CD4-positive, alpha-beta T cell treated with Interleukin-6 at 100 ng/mL for 8 hours (primary cell): ENCODE measurements at places on chromosomes 6 and 20.

DNA sequence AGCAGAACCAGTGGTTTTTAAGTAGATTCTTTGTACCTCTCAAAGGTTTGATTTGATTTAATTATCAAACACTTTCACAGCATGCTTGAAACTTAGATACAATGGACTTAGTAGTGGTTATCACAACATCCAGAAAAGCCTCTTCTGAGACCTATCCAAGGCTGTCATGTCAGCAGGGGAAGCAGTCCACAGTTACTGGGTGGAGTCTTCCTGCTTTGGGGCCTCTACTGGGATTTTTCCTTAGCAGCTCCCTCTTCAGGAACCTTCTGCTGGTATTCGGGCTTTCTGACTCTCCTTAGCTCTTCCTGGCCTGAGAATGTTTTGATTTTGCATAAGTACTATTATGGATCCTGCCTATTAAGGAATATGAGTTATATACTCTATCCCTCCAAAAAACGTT lies 36.0 kb downstream of the ARFGEF2 start:
- no peak for DNase-seq

DNA sequence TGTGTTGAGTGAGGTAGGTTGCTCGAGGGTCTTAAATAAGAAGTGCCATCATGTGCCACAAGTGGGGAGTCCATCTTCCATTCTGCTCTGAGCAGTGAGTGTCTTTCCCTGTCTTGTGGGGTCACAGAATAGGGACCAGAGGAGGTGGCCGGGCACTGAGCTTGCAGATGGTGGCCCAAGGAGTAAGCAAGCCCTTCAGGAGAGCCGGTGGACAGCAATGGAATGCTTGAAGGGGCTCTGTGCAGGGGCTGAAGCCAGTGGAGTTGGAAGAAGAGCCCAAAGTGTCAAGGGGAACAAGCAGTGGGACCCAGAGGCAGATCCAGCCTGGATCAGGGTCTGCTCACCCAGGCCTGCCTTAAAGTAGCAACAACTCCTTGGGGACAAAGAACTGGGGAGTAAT lies 213.5 kb upstream of the SNX9 start:
- DNase-seq = no peak

DNA sequence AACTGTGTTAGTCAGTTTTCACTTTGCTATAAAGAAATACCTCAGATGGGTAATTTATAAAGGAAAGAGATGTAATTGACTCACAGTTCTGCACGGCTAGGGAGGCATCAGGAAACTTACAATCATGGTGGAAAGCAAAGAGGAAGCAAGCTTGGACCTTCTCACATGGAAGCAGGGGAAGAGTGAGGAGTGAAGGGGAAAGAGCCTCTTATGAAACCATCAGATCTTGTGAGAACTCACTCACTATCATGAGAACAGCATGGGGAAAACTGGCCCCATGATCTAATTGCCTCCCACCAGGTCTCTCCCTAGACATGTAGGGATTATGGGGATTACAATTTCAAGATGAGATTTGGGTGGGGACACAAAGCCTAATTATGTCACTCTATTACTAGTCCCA lies 41.3 kb upstream of the PLAGL1 start:
- no peak for DNase-seq

- DNase-seq = no peak
Measured at GRCh38 chr6:48068278-48069251, 42.4 kb downstream of the PTCHD4 start.

- no peak for DNase-seq
Measured at GRCh38 chr6:44575644-44576043, 188.1 kb downstream of the CDC5L start.

GRCh38 chr6:131819572-131820124 lies 11.8 kb downstream of the ENPP1 start:
- DNase-seq = no peak

- DNase-seq = no peak
Measured at GRCh38 chr6:134517145-134517658, 199.3 kb upstream of the SGK1 start.

DNA sequence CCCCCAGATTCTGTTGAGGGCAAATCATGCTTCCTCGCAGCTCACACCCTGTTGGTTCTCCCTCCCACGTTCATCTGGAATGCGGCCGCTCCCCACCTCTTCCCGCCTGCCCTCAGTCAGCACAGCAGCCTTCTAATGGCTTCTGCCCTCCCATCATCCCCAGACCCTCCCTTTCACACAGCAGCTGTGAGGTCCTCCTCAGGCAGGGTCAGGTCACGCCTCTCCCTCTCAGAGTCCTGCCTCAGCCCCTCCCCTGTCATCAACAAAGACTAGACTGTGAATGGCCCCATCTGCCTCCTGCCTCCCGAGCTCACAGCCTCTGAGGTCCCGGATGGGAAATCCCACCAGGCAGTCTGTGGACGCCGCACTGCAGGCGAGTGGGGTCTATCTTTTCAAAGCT lies 7.9 kb upstream of the BHLHE23 start:
- no peak for DNase-seq

DNA sequence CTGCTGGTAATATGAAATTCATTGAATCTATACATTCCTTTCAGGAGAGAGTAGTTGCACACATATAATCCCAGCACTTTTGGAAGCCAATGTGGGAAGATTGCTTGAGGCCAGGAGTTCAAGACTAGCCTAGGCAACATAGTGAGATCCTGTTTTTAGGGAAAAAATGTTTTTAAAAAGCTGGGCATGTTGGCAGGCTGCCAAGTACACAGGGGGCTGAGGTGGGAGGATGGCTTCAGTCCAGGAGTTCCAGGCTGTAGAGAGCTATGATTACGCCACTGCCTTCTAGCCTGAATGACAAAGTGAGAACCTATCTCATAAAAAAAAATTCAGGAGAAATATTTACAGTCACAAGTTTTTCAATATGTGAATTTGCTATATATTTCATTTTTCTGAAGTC lies 71.9 kb downstream of the GRM1 start:
- DNase-seq = no peak

DNA sequence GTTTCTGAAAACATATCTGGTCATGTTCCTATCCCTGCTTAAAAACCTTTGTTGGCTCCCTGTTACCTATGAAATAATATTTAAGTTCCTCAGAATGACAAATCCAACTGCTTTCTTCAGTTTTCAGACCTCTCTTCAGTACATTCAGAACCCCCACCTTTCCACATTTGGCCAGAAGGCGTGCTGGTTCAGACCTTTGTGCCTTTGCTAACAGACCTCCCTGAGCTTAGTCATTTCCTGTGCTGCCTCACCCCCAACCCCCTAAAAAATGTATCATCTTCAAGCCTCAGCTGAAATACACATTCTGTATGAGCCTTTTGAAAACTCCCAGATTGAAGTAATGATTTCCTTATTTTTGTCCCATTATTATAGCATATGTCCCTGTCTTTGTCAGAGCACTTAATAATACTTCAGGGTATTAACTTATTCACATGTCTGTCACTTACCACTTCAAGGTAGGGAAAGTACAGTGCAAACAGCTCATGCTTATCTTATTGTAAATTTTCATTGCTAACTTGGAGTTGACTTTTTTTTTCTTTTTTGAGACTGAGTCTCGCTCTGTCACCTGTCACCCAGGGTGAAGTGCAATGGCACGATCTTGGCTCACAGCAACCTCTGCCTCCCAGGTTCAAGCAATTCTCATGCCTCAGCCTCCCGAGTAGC lies 19.7 kb downstream of the FAM217A start:
- peak; percentile 36 for DNase-seq

GRCh38 chr6:27149150-27149549 lies 98.4 kb upstream of the PRSS16 start:
- DNase-seq = no peak

DNA sequence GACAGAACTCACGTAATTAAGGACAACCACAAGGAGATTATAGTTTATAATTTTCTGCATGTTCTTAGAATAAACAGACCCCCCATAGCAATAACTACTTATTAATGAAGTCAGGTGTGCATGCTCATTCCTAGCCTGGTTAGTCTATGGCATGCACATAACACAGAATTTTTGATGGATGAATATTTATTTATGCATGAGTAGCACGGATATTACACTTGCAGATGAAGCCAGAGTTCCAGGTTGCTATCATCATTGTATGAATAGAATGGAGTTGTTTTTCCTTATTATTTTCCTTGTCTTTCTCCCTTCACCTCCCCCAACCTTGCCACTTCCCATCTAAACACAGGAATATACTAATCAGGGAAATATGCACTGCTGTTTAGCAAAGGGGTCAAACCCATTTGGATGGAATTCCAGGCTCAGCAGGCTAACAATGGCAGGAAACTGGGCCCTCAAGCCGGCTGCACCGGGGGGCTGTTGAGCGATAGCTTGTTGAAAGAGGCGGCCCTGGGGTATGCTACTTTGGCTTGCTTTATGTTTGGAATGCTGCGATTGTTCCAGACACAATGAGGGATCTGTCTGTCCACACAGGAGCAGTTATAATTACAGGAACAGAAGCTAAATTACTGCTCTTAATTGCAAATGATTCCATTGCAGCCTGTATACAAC lies 112.6 kb downstream of the TMEM170B start:
- DNase-seq = no peak

GRCh38 chr6:97450087-97450486 lies 167.1 kb upstream of the MMS22L start:
- no peak for DNase-seq

GRCh38 chr6:11729076-11729475 lies 49.5 kb downstream of the ADTRP start:
- peak; percentile 50 for DNase-seq

GRCh38 chr6:1296542-1296941 lies 15.4 kb upstream of the FOXQ1 start:
- no peak for DNase-seq

- no peak for DNase-seq
Measured at GRCh38 chr20:50398821-50399554, 111.2 kb upstream of the PTPN1 start.

GRCh38 chr20:3923818-3924217 lies 34.6 kb downstream of the PANK2 start:
- DNase-seq = no peak

- no peak for DNase-seq
Measured at GRCh38 chr20:63968136-63968927, 1.4 kb downstream of the ZNF512B start.

DNA sequence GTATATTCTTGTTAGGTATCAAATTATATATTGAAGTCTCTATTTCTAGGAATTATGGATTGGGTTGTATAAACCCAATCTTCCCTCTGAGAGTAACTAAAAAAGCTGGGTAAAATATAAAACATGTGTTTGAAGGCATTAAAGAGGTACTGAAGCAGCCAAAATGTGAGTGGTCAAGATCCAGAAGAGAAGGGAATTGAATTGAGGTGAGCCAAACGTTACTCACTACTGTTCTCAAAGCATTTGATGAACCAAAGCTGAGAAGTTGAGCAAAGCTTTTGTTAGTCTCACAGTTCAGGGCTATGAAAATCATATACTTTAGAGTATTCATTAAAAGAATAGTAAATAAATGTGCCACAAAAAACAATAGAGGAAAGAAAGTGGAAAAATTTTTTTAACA lies 365.8 kb downstream of the BCKDHB start:
- no peak for DNase-seq

- no peak for DNase-seq
Measured at GRCh38 chr20:63082308-63082938, 75.7 kb upstream of the BHLHE23 start.

- no peak for DNase-seq
Measured at GRCh38 chr6:143591441-143591840, 79.9 kb upstream of the FUCA2 start.

GRCh38 chr6:44094403-44095242 lies 32.6 kb downstream of the MRPL14 start:
- DNase-seq = no peak

DNA sequence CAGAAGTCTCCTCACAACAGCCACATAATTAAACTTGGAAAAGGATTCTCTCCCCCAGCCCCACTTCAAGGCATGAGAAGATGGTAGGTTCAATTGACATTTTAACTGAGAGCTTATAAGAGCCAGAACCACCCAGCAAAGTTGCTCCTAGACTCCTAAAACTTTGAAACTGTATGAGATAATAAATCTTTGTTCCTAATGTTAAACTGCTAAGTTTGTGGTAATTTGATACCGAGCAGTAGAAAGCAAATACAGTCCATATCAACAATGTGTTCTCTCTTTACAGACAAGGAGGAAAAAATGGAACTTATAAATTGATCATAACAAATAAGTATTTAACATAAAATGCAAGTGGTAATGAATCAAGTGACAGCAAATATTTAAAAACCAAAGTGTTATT lies 831.8 kb downstream of the MAFB start:
- no peak for DNase-seq

- DNase-seq = no peak
Measured at GRCh38 chr6:36633915-36634314, 39.8 kb downstream of the SRSF3 start.
